Daoy (cell line): ENCODE measurements at places on chromosomes 2 and 18. TPM values are rescaled to one million over a fixed set of nuclear protein-coding genes. Genes with fewer than 3 reads are reported as not detected.

ELOA2 gene
- total RNA-seq = not detected in 2 replicates

C2orf80 gene
- not detected in 2 replicates for total RNA-seq

CNTNAP5 gene
- not detected in 2 replicates for total RNA-seq

ASTL gene
- total RNA-seq = not detected in 2 replicates

PIEZO2 gene
- 2.1 and 2.2 TPM in 2 replicates for total RNA-seq

GPD2 gene
- 36.9 and 56.7 TPM in 2 replicates for total RNA-seq

FBXO48 gene
- 0.80 and 1.0 TPM in 2 replicates for total RNA-seq
